NT2/D1 (cell line): ENCODE measurements at places on chromosomes 6 and 20.

- no peak for DNase-seq
Observed at GRCh38 chr6:124466949-124467348, 495.3 kb upstream of the RNF217 start.

- DNase-seq, result peak; percentile 15
Observed at GRCh38 chr6:13268913-13269518, 59.3 kb downstream of the TBC1D7 start.

- DNase-seq, result no peak
Observed at GRCh38 chr20:51500311-51500710, 42.2 kb downstream of the NFATC2 start.

DNA sequence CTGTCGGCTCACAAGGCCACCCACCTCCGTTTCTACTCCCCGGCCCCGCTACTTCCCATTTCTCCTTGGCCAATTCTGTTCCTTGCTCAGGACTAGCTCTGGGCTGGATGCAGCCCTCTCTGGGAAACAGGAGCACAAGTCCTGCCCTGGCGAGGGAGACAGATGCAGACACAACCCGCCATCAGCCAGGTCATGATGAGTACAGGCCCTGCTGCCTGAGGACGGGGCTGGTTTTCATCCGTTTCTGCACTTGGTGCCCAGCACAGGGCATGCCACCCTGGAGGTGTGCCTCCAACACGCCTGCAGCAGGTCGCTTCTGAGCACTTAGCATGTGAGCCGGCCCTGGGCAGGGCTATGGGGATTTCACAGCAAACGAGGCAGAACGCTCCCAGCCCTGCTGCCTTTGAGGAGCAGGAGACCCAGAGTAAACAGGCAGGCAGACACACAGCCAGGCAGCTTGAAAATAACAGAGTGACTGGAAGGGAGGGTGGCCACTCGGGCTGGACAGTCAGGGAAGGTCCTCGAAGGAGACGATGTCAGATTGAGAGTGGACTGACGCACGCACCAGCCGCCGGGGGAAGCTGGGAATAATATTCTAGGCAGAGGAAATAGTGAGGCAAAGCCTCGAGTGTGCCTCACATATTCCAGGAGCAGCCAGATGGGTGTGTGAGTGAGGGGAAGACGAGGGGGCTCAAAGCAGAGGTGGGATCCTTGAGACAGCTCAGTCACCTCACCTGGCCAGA lies 21.2 kb upstream of the VSTM2L start:
- DNase-seq, result no peak

DNA sequence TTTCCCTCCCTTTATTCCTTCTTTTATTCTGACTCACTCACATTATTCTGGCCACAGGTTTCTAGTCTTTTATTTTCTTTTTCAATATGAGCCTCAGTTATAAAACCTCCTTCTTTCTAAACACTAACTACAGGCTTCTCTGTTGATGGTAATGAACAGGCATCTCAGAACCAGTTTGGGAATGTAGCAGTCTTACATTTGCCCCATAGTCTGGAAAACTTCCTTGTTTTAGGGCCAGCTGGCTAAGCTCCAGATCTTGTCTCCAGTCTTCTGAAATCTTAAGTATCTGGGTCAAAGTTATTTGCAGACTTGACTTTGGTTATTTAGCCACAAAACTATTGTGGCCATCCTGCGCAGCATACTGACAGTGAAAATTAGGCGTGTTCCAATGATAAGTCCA lies 97.0 kb upstream of the MAN1A1 start:
- no peak for DNase-seq

GRCh38 chr20:54692168-54692887 lies 216.9 kb downstream of the DOK5 start:
- no peak for DNase-seq

- no peak for DNase-seq
Observed at GRCh38 chr6:3928111-3928510, 78.9 kb downstream of the FAM50B start.

GRCh38 chr20:11281240-11281639 lies 607.4 kb upstream of the JAG1 start:
- no peak for DNase-seq

- DNase-seq, result peak; percentile 3
Observed at GRCh38 chr6:1767481-1768246, 157.9 kb downstream of the FOXC1 start.

DNA sequence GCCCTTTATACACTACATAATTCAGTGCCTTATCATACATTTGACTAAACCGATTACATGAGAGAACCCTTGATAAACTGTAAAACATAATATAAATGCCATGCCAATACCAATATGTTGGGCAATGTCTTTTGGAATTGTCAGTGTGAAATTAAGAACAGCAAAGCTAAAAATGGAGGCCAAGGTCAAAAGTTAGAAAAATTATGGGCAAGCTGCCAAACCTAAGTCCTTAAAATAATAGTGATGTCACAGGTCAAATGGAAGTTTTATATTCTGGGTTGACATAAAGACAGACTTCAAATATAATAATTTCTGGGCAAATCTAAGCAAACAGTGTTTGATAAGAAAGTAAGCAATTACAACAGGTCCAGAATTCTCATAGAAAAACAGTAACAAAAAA lies 696.7 kb downstream of the RNF144B start:
- DNase-seq, result no peak

DNA sequence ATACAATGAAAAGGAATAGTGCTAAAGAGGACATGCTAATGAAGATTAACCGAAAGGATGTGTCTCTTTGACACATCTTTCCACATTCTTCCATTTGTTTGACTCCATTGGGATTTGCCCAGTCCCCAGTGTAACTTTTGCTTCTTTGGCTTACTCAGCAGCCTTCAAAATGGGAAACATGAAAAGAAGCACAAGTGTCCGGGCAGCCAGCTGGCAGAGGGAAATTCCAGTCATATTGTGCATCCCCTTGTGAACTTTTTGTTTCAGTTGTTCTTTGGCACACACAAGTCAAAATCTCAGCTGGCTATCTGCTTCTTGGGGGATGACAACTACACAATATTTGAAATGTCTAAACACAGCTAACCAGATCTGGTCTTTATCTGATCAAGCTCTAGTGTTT lies 157.4 kb downstream of the OGFRL1 start:
- no peak for DNase-seq

DNA sequence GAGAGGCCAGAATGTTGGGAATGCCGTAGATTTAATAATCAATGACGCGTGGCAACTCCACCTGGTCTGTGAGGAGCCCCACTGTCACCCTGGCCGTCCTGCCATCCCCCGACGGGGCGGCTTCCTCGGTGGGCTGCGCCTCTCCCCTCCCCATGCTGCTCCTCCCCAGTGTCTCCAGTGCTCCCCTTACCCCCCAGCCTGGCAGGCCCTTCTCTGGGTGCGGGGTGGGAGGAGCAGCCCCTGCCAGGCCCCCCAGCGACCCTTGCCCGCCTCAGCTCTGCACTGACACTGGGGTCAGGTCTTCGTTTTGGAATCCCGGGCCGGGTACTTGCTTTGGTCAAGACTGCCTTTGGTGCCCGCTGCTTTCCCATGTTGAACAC lies 82.3 kb upstream of the FRMD1 start:
- DNase-seq, result no peak

DNA sequence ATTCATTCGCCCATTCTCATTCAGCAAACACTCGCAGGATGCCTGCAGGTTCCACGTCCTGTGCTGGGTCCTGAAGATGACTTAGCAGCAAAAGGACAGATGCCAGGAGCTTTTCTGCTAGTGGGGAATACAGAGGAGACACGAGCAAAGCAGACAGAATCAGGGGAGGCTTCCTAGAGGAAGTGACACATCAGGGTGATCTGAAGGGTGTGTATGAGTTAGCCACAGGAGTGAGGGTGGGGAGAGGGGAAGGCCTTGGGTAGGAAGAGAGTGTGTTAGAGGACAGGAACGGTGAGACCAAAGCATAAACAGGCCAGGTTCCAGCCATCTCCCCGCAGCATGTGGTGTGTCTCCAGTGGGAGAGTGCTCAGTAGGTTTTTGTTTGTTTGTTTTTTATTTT lies 73.4 kb upstream of the GTSF1L start:
- DNase-seq, result no peak

- no peak for DNase-seq
Observed at GRCh38 chr20:44414808-44415207, 59.3 kb downstream of the HNF4A start.

DNA sequence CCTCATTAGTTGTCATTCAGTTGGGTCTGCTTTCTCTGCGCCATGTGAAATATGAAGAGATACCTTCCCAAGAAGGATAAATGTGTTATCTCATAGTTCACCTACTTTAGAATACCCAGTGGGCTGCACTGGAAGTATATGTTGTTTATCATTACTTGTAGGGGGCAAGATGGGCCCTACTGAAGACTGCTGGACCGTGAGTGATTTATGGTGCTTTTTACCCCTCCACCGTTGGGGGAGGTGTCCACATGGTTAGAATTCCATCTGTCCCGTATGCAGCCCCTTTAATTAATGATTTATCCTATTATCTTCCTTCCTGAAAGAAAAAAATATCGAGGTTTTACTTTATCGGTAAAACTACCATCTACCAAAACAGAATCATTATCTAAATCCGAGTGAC lies 97.0 kb downstream of the TSHZ2 start:
- no peak for DNase-seq

- no peak for DNase-seq
Observed at GRCh38 chr6:43604174-43604573, 24.9 kb downstream of the GTPBP2 start.

GRCh38 chr6:82143041-82143481 lies 104.5 kb downstream of the IBTK start:
- DNase-seq, result no peak

- no peak for DNase-seq
Observed at GRCh38 chr6:89433252-89434149, 549 bp downstream of the ANKRD6 start.

DNA sequence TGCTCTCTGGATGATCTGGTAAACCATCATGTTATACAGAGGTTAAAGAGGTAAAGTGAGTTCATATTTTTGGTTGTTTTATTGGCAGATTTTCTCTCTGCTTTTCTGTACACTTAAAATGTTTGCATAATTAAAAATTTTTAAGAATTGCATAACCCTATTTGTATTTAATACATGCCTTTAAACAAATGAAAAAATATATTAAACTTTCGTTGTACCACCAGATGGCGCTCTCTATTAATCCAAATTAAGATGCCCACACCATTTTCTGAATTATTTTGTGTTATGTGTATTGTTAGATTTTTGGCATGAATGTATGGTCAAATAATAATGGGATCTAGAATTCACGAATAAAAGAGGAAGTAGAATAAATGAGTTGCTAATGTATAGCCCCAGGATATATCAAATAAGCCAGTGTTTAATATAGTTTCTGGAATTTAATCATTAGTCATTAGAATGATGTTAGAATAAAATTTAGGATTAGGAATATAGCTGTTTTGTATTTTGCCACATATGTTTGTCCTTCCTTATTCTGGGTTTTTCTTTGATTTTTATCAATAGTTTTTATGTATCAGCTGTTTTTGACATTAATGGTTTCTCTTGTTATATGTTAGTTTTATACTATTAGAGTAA lies 38.9 kb downstream of the SMAP1 start:
- DNase-seq, result no peak

DNA sequence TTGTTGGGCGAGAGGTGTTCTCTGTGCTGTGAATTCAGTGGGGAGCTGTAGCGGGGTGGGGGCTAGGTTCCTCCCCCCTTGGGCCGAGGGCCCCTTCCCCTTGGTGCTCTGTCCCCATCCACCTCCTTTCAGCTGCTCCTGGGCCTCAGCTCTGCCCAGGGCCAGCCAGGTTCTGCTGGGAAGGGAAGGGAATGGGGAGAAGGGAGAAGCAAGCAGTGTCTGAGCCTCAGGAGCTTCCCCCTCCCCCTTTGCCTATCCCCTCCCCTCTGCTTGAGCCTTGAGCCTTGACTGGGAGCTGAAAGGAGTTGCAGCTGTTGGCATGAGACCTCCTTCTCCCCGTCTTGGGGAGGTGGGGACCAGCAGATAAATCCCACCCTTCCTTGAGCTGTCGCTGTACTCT lies 576 bp upstream of the RRP36 start:
- no peak for DNase-seq

DNA sequence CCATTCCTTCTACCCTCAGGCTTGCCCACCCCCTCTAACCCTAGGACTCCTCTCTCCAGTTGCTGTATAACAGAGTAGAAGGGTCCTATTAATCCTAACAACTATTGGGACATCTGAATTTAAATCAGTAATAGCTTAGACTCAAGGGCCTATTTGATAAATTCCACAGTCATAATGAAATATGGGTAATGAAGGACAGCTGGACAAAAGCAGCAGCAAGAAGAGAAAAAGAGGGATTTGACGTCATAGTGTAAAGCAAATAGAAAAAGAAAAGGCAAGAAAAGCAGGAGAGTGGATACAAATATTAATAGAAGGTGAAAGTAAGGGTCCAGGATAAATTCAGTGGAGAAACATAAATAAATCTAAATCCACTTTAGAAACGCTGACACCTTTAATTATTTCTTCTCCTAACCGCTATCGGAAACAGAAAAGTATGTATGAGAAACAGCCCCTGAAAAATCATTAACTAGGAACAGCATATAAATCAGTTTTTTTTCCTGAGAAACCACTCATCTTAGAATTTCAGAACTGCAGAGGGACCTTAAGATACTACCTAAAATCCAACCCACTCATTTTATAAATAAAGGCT lies 12.8 kb downstream of the FKBP5 start:
- no peak for DNase-seq

DNA sequence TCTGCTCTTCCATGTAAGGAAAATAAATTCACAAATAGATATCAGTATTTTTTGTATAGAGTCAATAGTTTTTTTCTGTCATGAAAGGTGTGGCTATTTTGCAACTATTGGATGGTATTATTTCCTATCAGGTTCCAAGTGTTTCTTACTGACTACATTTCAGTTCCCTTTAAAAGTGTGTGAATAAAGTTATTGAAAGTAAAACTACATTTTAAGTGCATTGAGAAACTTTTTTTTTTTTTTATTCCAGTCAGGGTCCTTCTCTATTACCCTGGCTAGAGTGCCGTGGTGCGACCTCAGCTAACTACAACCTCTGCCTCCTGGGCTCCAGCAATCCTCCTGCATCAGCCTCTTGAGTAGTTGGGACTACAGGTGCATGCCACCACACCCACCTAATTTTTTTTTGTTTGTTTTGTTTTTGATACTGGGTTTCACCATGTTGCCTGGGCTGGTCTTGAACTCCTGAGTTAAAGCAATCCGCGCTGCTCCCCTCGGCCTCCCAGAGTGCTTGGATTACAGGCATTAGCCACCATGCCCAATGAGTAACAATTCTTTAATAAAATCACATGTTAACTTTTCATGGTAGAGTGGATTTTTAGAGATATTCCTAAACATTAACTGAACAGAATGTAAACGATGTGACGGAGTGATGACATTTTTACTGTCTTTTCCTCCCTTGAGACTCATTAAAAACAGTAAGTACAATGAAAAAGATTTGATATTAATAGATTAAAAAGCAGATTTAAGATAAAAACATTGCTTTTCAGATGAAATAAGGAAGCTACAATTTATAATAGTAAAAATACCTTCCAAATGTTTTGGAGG lies 69.7 kb upstream of the ADGRF4 start:
- no peak for DNase-seq

DNA sequence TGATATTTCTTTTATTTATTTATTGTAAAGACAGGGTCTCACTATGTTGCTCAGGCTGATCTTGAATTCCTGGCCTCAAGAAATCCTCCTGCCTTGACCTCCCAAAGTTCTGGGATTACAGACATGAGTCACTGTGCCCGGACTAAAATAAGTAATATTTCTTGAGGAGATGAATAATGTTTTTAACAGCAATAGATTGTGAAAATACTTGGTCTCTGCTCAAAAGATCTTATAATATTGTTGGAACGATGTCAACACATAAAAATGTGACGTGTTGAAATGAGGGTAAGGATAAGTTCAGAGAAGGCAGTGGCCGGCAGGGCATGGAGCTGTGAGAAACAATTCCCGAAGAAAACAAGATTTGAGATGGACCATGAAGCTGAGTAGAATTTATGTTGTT lies 178.7 kb downstream of the GJA1 start:
- no peak for DNase-seq
